ENCODE measurements at places on chromosomes 5 and 9.

- no peak overlapping the region for H3K4me3 ChIP-seq
- DNase-seq, result no peak
- H3K36me3 ChIP-seq, result no peaks in the 10 kb centered on the region
Observed at GRCh38 chr5:173981185-173981761, 7.7 kb upstream of the C5orf47 start.

DNA sequence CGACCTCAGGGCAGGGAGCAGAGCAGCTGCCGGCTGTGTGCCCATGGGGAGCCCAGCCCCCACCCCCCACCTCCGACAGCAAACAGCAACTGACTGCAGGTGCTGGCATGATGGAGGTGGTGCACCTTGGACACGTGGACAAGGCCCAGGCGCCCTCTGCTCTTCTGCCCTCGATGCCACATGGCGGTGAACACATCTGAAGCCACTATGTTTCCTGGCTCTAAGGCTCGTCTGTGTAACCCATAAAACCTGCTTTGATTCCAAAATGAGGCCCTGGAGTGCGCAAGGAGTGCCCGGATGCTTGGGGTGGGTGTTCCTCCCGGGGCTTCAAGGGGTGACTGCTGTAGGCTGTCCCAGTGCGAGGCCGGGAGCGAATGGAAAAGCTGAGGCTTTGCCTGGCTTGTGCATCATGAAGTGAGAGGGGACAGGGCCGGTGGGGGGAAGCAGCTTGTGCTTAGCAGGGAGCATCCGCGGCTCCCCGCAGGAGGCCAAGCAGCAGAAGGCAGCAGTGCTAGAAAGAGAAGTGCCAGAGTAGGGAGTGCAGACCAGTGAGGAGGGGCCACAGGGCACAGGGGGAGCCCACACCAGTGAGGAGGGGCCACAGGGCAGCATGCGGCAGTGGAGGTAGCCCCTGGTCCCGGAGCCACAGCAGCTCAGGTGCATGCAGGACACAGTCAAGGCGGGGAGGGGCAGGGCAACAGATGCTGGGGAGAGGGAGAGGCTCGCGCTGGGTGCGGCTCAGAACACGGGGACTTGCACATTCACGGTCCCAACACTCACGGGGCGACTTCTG is 30.0 kb downstream of the NKD2 start:
- no peak overlapping the region for H3K4me3 ChIP-seq
- H3K27me3 ChIP-seq, result no peaks in the 10 kb centered on the region
- H3K27ac ChIP-seq, result no peak overlapping the region
- no peaks in the 10 kb centered on the region for H3K36me3 ChIP-seq
- no peaks in the 10 kb centered on the region for H3K4me1 ChIP-seq

DNA sequence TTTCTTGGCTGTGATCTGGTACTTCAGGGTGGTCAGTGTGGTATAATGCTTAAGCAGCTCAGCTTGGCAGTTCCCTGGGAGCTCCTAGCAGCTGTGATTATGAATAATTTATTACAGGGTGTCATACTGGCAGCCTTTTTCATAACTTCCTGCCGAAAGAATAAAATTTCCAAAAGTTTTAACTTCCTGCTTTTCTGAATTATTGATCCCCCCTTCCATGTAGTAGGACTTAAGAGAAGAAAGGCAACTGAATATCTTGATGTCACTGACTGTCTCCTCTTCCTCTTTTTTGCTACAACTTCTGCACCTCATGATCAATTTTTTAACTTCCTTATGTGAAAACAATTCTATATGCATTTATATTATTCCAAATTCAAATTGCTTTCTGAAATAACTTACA is 74.3 kb upstream of the SPEF2 start:
- H3K27me3 ChIP-seq, result no peaks in the 10 kb centered on the region
- no peaks in the 10 kb centered on the region for H3K4me1 ChIP-seq
- H3K36me3 ChIP-seq, result no peaks in the 10 kb centered on the region
- no peak overlapping the region for H3K27ac ChIP-seq

DNA sequence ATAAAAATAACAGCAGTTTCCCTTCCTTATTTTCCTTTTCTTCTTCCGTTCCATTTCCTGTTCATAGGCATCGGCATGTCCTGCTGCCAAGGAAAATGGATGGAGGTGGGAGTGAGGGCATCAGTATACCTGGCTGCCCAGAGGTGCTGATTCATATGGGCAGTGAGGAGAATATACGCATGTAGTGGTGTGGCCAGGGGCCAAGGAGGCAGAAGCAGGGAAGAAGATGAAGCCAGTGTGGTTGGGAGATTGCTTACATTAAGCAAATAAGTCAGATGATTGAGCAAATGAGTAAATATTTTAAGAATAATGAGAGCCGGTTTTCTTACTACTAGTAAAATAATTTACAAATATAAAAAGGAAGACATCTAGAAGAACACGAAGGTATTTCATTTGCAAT is 344.9 kb upstream of the PAPPA start:
- no peaks in the 10 kb centered on the region for H3K36me3 ChIP-seq
- no peak for DNase-seq
- H3K4me3 ChIP-seq, result no peak overlapping the region
- no peaks in the 10 kb centered on the region for H3K27me3 ChIP-seq
- no peaks in the 10 kb centered on the region for H3K4me1 ChIP-seq
- no peak overlapping the region for H3K27ac ChIP-seq

GRCh38 chr5:140133514-140134167 is 7.9 kb downstream of the IGIP start:
- peaks cover 6% of the 10 kb centered on the region for H3K4me1 ChIP-seq
- no peaks in the 10 kb centered on the region for H3K36me3 ChIP-seq
- no peaks in the 10 kb centered on the region for H3K27me3 ChIP-seq
- H3K4me3 ChIP-seq, result no peak overlapping the region

DNA sequence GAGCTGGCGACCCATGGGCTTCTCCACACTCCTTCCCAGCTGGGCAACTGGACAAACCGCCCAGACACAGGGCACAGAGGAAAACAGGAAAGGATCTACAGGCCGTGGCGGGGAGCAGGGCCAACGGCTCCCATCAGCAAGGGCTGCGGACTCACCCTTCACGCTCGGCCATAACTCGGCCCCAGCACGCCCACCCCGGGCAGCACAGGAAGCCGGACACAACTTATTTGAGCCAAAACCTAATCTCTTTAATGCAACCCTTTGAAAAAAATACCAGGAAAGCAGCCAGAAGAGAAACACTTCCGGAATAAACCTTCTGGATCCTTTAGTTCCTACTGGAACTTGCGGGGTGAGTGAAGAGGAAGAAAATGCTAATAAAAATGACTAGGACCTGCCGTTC is 59.9 kb downstream of the VAV2 start:
- H3K4me1 ChIP-seq, result no peaks in the 10 kb centered on the region
- H3K27ac ChIP-seq, result no peak overlapping the region
- H3K4me3 ChIP-seq, result no peak overlapping the region
- no peaks in the 10 kb centered on the region for H3K36me3 ChIP-seq
- H3K27me3 ChIP-seq, result no peaks in the 10 kb centered on the region
- DNase-seq, result no peak
